Lower lobe of right lung (tissue), 2 donors: ENCODE measurements at places on chromosomes 4 and X. TPM values are rescaled to one million over a fixed set of nuclear protein-coding genes. Genes with fewer than 3 reads are reported as not detected.

GRCh38 chr4:113052379-113052951 is 3.0 kb downstream of the ANK2 start:
- H3K4me1 ChIP-seq, result no peaks in the 10 kb centered on the region
- H3K27me3 ChIP-seq, result no peaks in the 10 kb centered on the region
- H3K36me3 ChIP-seq, result no peaks in the 10 kb centered on the region
- H3K4me3 ChIP-seq, result no peak overlapping the region
- H3K27ac ChIP-seq, result no peak overlapping the region
- DNase-seq, result no peak

Gene RHOH
- total RNA-seq, result 9.2 TPM

Gene MAGEC2
- total RNA-seq, result not detected

Gene CLDN34
- 0.50 TPM for total RNA-seq
